ENCODE measurements at places on chromosomes 2 and 18.

GRCh38 chr2:179268277-179268925, 3.8 kb upstream of the SESTD1 start:
- DNase-seq, result no peak

DNA sequence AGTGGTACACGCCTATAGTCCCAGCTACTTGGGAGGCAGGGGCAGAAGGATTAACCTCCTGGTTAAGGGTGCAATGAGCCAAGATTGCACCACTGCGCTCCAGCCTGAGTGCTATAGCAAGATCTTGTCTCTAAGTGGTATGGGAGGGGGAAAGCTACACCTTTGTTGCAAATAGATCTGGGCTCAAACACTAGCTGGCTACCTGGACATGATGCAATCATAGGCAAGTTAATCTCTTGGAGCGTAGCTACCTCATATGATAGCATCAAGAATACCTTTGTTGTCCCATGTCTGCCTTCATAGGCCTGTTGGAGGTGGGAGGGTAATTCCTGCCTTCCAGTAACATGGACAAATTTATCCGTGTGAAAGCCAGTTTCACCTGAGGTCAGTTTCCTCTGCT, 15.7 kb downstream of the KLHL29 start:
- DNase-seq, result no peak

DNA sequence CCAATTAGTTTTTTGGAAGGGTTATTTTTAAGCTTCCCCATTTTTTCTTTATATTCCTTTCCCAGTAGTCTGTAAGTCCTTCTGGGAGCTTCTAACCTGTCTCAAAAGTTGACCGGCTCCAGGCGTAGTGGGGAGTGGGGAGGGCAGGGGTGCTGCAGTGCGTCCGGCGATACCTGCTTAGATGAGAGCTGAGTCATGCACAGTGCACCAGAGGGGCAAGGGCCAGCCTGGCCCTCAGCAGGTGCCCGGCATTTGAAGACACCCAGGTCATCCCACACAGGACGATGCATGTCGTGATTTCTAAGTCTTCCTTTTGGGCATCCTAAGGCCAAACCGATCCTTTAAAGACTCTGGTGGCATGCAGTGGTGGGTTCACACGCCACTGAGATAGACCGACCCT, 73.4 kb downstream of the TPO start:
- no peak for DNase-seq

GRCh38 chr18:58027341-58027740, 16.7 kb upstream of the NEDD4L start:
- DNase-seq, result no peak

DNA sequence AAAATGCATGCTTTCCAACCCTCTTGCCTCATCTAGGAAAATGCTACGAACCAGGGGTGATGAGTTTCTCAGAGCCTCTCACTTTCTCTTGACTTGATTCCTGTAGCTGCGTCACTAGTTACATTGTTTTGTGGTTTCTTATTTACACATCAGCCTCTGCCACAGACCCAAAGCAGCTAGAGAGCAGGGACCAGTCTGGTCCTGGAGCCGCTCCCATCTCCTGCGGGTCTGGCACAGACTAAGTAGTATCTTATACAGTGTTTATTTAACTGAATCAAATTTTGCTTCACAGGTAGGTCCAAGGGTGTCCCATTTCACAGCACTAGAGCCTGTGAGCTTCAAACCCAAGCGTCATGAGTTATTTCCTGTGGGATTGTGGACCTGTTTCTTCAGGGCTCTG, 310.5 kb downstream of the MYCN start:
- no peak for DNase-seq

GRCh38 chr2:24702800-24703199, 90.4 kb downstream of the PTRHD1 start:
- DNase-seq, result peak; percentile 66

GRCh38 chr2:26849056-26849999, 1.4 kb downstream of the DPYSL5 start:
- no peak for DNase-seq

GRCh38 chr2:105800953-105801635, 56.4 kb downstream of the NCK2 start:
- DNase-seq, result no peak

- no peak for DNase-seq
These were observed 403.0 kb upstream of the TNP1 start for GRCh38 chr2:217262911-217263310.

DNA sequence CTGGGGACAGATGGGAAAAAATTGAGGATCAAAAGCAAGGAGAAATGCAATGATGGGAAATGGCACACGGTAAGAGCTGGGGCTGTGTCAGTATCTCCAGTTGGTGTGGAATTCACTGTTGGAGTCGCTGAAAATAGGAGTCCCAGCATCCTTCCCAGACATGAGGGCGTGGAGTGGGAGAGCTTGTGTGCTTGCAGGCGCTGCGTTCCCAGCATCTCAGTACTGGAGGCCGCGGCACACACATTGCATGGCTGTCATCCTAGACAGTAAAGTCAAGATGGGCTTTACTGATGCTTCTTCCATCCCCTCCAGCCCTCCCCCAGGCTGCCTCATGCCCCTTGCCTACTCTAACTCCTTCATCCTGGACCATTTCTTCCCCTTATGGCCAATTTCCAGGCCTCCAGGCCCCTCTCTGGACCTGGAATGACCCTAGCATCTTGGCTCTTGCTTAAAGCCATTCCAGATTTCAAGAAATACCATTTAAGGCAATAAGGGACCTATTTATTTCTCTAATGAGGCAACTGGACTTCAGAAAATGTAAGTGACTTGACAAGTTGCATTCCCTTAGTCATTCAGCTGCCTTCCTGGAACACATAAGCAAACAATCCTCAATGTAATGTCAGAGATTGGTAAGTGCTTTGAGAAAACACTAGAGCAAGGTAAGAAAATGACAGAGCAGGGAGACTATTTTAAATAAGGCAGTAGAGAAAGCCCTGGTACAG, 70.5 kb upstream of the TTC39C start:
- DNase-seq, result no peak

- DNase-seq, result no peak
These were observed 327.1 kb downstream of the CCDC178 start for GRCh38 chr18:33113416-33113815.

GRCh38 chr2:182866095-182866460, 359 bp downstream of the FRZB start:
- no peak for DNase-seq

DNA sequence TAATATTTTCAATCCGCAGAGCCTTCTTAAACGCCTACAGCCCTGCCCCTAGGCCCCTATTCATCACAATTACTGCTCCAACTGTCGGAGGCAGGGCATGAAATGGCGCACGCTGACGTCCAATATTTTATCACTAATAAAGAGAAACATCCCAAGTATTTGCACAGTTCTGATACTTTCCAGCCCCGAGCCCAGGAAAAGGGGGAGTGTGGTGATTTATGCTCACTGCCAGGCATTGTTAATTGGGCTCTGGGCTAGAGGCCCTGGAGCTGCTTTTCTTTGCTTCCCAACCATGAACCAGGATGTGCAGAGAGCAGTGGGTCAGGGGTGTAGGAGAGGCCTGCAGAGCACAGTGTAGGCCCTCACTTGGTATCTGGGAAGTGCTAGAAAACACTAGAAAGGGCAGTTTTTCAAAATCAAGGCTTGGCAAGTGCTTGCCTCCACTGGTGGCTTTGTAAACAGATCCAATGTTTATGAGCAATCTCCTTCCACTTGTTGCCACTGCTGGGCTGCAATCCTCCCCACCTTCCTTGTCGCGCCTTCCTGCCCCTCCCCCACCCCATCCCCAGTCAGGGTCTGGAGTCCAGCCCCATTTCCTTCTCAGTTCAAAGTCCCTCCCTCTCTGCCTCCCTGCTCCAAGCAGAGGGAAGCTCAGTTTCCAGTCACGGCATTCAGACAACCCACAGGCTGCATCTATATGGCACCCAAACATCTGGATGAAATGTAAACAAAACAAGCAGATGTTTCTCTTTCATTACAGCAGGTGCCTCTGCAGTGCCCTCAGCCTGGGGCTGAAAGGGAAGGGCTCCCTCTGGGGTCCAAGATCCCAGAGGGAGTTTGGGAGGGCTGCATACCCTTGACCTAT, 83.9 kb upstream of the PKDCC start:
- no peak for DNase-seq

DNA sequence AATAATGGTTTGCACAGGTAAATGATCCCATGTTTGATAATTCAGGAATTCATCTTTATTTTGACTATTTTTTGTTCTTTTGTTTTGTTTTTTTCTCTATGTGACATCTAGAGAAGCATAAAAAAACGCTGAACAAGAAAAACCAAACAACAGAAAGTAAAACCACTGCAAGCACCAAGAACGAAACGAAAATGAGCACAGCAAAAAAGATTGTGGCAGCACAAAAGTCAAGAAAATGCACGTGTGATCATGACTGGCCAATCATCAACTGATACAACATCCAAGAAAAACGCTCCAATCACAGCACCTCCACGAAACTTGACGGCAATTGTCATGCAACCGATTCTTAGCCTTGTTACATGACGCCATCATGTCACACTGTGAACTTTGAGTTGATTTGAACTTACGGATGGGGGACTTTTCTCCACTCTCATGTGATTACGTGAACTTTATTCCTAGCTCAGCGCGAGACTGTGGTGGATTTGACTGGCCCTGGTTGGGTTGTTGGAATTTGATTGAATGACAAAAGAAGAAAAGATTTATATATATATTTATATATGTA, 318.7 kb downstream of the CELF4 start:
- no peak for DNase-seq

GRCh38 chr2:151350579-151351195, 6.7 kb upstream of the TNFAIP6 start:
- no peak for DNase-seq

GRCh38 chr2:129428086-129428660, 551.3 kb upstream of the RAB6C start:
- DNase-seq, result no peak

DNA sequence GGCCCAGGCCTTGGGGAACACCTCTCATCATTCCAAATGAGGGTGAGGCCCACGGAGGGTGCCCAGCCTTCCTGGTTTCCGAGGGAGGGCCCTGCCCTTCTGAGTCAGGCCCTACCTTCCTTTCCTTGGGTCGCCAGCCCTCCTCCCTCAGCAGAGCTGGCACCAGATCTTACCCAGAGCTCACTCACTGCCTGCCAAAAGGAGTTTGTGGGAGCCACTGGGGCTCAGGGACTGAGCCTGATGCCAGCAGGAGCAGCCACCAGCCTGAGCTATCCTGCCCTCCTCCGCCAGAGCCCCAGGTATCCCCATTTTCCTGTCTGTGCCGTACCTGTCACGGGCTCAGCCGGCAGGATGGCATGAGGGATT, 64.1 kb downstream of the NRP2 start:
- DNase-seq, result no peak

- no peak for DNase-seq
These were observed 42.7 kb upstream of the SEMA4C start for GRCh38 chr2:96912346-96913116.

- DNase-seq, result peak; percentile 31
These were observed 12.0 kb downstream of the SFTPB start for GRCh38 chr2:85655961-85656417.

DNA sequence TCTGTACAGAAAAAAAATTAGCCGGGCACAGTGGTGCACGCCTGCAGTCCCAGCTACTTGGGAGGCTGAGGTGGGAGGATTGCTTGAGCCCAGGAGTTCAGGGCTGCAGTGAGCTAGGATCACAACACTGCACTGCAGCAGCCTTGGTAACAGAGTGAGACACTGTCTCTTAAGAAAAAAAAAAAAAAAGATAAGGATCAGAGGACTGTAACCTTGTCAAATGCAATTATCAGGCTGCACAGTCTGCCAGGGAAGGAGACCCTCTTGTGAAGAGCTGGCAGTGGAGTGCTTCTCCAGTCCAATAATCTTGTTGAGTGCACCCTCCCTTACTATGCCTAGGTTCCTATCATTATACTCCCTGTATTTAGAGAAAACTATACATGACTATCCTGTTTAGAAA, 330.7 kb downstream of the PDE11A start:
- DNase-seq, result no peak

DNA sequence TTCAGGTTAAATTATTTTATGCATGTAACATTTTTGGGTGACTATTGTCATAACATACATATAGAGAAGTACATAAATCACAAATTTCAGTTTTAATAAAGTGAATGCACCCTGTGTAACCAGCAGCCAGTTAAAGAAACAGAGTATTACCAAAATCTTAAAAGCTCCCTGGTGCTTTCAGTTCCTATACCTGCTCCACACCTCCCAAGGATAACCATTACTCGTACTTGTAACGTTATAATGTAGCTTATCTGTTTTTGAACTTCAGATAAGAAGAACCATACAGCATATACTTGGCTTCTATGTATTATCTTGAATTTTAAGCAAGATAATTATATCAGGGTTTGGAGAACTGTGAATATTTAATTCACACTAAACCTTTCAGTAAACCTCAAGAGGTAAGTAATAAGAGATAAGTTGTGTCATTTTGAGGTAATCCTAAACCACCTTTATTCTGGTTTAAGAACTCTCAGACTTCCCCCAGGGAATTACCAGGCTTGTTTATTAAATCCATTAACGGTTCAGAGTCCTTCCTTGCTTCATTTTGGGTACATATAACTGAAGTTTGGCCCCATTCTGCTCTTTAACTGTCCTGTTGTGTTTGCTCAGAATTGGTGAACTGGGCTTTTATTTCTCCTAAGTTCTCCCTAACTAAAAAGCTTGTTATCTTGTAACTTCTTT, 58.6 kb downstream of the LCLAT1 start:
- no peak for DNase-seq

DNA sequence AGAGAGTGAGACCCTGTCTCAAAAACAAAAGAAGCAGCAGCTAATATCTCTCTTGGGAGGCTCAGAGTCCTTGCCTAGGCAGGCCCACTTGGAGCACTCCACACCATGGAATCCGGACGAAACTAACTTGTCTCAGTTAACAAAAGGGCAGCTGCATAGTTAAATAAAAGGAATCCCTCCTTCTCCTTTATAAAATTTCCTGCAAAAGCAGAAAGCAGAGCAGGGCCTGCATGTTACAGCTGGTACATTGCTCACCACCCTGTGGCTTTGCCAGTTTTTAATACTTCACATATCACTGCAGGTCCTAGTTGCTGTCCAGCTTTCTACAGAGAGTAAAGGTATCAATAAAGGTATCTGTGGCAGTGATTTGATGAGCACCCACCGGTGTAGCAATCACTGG, 93.6 kb downstream of the ASAP2 start:
- DNase-seq, result no peak

GRCh38 chr2:181949047-181949446, 36.6 kb upstream of the PPP1R1C start:
- no peak for DNase-seq

GRCh38 chr18:79949697-79950487, 1.6 kb downstream of the SLC66A2 start:
- DNase-seq, result no peak

- no peak for DNase-seq
These were observed 660.7 kb upstream of the RAB6C start for GRCh38 chr2:129318581-129319421.

DNA sequence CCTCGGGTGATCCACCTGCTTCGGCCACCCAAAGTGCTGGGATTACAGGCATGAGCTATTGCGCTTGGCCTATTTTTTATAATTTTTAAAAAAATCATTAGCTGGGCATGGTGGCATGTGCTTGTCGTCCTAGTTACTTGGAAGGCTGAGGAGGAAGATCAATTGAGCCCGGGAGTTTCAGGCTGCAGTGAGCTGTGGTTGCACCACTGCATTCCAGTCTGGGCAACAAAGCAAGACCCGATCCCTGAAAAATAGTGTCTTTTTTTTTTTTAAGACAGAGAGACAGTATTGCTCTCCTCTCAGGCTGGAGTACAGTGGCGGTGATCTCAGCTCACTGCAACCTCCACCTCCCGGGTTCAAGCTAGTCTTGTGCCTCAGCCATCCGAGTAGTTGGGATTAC, 4.8 kb downstream of the SSB start:
- DNase-seq, result no peak

- no peak for DNase-seq
These were observed 195.0 kb downstream of the DLGAP1 start for GRCh38 chr18:4260107-4260506.
